Fibroblast of upper back skin (primary cell): ENCODE measurements at places on chromosomes 16 and 17.

DNA sequence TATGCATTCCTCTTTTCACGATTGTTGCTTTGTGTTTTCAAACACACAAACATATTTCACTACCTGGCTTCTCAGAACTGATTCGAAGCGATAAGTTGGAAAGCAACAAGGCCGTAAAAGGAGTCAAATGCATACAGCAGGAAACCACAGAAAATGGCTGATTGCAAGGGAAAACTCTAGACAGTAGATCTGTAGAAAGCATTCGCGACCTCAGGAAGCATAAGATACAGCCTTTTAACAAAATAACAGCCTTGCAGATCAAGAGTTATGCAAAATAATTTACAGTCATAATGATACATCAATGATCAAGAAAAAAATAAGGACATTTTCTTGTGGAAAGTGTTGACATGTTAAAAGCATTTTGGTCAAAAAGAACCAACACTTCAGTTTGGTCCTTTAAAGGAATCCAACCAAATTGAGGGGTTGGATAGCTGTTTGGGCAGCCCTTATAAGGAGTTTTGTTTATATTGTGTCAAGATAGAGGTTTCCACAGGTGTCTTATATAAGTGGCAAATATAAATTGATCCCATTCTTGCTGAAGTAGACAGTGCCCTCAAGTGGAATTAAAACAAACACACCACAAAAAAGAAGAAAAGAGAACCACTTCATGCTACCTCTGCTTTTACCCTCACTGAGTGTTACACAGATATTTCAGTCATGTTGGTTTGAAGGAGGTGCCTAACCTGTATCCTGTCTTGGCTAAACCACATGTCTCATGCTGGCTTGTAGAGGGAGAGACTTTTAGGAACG, 5.5 kb downstream of the CYLD start:
- DNase-seq, result no peak

DNA sequence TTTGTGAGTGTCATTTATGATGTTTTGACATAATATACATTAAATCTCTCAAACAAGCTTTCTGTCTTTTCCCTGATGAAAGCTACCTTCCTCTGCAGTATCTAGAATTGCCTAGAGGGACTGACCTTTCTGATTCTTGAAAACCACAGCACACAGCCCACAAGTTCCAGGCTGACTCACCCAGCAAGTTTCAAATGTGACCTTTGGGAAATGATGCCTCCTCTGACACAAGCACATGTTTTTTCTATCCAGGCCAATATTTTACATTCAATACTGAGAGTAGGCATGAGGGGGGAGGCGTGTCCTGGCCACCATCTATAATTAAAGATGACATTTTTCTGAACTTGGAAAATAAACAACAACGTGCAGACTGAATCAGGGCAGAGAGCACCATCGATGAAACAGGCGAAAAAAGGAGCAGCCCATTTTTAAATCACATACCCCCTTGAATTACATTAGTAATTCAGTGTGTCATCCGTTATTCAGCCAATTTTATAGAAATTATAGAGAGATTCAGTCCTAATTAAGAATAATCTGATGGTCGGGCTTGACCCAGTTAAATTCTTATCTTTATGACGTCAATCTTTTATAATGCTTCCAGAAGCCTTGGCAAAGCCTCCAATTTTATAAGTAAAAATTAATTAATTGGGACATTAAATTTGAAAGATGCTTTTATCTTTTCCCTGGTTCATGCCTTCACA, 292.6 kb upstream of the CDH11 start:
- DNase-seq, result peak; percentile 92

DNA sequence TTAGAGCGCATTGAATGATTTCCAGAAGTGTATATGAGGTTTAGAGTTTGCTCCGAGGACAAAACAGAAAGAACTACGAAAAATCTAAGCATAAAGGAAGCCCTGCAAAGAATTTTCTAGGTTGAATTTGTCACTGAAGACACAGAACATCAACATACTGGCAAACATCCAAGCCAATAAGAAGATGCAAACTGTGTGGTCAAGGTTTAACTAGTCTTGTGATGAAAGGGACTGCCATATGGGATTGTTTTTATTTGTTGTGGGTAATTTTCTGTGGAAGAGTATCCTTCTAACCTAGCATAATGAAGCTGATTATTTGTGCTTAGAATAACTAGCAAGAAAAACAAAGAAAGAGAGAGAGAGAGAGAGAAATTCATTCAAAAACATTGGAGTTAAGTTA, 492.0 kb upstream of the ERCC4 start:
- no peak for DNase-seq

GRCh38 chr17:78300962-78301820, 58.7 kb downstream of the SOCS3 start:
- DNase-seq, result no peak

DNA sequence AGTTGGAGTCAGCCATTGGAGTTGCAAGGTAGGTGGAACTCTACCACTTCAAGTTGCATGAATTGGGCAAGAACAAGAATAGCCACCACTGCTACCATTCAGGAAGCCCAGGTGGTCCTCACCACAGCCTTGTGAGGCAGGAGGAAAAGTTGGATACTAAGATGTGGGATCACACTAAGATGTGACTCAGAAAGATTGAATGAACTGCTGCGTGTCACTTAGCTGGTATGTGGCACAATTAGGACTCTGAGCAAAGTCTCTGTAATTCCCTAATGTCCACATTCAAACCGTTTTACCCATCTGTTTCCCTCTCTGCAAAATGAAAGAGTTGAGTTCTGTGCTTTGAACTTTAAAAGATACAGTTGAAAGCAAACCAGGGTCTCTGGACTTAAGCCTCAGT, 44.7 kb upstream of the HS3ST3A1 start:
- peak; percentile 64 for DNase-seq

DNA sequence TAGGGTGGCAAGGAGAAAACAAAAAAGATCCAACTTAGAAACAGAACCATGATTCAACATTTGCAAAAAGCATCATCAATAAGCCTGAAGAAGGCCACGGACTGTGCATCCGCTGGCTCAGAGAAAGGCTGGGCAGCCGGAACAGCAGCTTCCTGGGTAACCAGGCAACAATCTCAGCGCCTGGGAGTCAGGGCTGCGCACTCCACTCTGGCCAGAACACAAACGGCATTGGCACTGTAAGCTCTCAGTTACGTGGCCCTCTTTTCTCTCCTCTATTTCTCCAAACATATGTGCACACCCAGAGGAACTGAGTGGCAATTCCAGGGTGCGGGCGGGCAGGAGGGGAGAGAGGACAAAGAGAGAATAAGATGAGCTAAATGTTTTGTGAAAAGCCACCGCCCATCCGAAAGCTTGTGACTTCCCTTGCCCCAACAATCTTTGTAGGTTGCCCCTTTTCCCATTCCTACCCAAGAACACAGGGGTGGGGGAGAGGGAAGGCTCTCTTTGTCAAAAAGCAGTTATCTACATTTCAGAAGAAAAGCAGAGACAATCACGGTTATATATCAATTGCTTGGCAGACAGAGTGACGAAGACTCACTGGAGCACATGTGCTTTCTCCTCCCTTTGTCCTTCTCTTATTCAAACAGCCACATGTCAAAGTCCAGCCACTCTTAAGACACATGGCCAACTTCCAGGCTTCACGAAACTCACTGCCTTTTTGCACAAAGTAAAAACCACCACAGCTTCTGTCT, 6.6 kb upstream of the GHDC start:
- DNase-seq, result no peak

DNA sequence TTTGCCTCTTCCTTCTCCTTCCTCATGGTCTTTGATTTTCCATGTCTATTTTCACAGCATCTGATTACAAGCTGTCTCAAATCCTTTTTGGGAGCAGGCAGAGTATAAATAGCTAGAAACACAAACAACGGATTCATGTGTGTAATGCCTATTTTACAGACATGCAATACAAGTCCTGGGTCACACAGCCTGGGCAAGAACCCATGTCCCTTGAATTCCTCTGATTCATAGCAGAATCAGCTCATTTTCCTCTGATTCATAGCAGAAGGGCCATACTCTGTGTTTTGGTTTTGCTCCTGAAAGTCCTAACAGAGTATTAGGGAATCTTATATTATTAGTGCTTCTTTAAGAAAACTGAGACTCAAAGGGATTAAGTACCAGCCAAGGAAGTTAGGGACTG, 71.3 kb downstream of the IRX5 start:
- peak; percentile 50 for DNase-seq

DNA sequence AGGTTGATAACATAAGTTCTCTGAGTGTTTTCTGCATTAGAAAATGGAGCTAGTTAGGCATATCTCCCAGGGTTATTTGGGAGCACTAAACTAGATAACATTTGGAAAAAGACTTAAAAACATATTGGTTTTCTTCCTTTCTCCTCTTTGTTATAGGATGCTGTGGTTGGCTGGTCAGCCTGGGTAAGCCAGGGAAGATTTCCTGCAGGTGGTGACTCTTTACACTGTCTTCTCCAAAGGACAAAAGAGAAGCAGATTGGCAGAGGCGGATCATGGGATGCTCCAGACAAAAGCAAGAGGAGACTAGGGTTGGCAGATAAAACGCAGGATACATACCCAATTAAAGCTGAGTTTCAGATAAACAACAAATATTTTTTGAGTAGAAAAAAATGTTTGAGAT, 6.2 kb upstream of the CRYBA1 start:
- DNase-seq, result no peak

- DNase-seq, result peak; percentile 31
Measured at GRCh38 chr17:34412965-34413441, 50.0 kb upstream of the CCL1 start.

GRCh38 chr16:25235991-25236390, 19.2 kb downstream of the AQP8 start:
- DNase-seq, result no peak

DNA sequence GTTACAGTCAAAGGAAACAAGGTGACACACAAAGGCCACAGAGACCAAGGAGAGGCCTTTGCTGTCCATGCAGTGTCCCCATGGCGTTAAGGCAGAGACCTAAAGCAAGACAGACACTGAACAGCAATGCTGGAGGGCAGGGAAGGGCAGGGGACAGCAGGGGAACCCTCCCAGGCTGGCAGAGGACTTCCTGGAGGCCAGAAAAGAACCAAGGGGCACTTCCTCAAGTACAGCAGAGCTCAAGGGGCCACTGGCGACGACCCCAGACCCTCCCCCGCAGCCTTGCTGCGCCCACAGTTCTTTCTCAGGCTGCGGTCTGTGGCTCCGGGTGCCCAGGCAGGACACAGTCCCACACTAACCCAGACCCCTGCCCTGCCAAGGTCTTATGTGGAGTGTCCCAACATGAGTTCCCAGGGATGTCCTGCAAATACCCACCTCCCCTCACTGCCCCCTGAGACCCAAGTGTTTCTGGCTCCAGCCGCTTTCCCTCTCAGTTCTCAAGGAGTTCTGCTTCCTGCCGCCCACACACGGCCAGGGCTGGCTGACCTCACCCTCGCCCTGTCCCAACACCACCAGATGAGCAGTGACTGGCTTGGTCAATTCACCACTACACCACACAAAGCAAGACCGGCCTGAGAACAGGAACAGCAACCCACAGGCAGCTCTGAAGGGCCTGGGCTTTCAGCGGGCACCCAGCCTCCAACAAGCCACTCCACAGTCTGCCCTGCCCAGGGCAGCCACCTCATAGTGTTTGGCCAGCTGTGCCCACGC, 4.2 kb downstream of the CLCN7 start:
- DNase-seq, result no peak

- no peak for DNase-seq
Measured at GRCh38 chr16:56984639-56985038, 4.7 kb upstream of the NLRC5 start.

DNA sequence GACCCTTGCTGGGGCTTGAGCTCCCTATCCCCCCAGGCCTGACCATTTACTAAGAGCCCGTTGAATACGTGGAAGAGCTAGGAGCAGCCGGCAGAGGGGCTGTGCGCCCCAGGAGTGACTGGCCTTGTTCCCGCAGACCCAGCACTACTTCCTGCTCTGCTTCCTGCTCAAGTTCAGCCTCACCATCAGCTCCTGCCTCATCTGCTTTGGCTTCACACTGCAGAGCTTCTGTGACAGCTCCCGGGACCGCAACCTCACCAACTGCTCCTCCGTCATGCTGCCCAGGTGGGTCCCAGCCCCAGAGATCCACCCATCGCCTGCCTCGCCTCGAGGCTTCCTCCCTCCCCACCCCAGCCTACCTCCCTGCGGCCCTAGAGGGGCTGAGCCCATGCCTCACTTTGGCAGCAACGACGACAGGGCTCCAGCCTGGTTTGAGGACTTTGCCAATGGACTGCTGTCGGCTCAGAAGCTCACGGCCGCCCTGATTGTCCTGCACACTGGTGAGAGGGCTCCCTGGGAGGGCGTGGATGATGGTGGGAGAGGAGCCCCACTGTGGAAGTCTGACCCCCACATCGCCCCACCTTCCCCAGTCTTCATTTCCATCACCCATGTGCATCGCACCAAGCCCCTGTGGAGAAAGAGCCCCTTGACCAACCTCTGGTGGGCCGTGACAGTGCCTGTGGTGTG, 17.2 kb downstream of the CASKIN2 start:
- DNase-seq, result no peak

DNA sequence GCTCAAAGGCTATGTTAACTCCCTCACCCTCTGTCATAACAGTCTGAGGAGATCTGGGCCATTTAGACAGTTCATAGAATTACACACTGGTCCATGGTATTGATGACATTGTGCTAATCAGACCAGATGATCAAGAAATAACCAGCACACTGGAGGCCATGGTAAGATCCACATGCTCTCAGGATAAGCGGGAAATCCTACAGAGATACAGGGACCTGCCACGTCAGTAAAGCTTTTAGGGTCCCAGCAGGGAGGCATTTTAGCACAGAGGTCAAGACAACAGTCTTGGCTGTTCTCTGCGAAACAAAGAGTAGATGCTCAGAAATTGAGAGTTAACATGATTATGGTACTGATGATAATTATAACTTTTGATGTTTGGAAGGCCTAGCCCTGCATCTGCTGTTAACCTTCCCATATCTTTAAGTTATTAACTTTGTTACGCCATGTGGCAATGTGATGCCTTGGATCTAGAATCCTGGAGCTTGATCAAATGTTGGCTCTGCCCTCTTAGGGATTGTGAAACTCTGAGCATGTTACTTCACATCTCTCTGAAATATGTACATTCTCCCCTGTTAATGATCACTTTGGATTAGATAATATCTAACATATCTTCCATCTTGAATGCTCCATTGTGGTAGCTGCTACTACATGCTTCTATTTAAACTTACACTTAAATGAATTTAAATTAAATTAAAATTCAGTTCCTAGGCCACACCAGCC, 172.0 kb upstream of the SOX9 start:
- DNase-seq, result no peak

- no peak for DNase-seq
Measured at GRCh38 chr17:39352986-39353385, 48.4 kb downstream of the FBXL20 start.

- DNase-seq, result peak; percentile 93
Measured at GRCh38 chr16:75433732-75434413, 570 bp upstream of the CFDP1 start.

- no peak for DNase-seq
Measured at GRCh38 chr16:68737046-68737729, at the start of gene CDH1. Gene CDH1 (plus strand): TSS chr16:68737292. CDS start chr16:68737416, 124 bp downstream.

GRCh38 chr17:74513987-74514631, 17.2 kb downstream of the CD300LB start:
- peak; percentile 22 for DNase-seq

DNA sequence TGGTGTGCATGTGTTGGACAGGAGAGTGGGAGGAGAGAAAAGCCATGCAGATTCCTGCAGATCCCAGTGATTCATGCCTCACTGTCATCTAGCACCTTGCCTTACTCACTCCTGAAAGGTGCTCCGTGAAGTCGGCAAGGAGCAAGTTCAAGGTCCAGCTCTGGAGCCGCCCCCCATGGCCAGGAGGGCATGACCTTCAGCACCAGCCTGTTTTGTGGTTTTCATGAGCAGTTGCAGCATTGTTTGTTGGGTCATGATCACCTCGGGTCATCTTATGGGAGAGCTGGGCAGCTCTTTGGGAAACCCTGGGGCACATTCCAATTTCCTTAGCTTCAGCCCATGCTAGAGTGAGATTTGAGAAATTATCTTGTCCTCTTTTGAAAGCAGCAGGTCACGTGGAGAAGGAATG, 137.5 kb upstream of the IRX3 start:
- no peak for DNase-seq
